Activated T-helper 17 cell treated with anti-CD3 and anti-CD28 coated beads, Interleukin-2, amount 50 U/mL, for 72 hours (primary cell): ENCODE measurements at places on chromosomes 13 and 19.
A peak's percentile ranks its signal among the peaks of the same experiment; 100 is the strongest.

GRCh38 chr13:90867336-90867683 is 480.2 kb upstream of the MIR17HG start:
- no peak for ATAC-seq

DNA sequence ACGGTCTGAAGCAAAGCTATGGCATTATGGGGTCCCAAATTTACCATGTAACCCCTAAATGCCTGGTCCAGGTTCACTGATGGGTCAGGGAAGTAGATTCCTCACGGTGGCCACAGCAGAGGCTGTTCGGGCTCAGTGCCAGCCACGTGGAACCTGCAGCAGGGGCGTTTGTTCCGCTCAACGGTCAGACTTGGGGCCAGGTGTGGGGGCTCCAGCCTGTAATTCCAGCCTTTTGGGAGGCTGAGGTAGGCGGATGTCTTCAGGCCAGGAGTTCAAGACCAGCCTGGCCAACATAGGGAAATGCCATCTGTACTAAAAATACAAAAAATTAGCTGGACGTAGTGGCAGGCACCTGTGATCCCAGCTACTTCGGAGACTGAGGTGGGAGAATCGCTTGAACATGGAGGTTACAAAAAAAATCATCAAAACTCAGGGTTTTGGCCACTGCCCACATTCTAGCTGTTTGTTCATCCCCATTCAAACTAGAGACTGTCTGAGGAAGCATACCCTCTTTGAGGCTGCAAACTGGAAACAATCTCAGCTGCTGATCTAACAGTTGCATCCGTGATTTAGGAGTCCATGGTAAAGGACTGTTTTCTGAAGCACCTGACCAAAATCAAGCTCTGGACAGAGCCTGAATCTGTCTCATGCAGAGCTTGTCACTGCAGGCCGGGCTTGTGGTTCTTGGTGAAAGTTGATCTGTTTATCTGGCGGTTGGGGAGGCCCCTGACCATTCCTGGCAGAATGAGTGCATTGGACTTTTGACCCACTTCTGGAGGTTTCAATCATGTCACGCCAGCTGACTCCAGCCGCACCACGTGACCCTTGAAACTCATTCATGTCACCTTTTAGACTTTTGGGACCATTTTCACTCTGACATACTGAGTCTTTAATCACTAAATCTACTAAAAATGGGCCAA is 30.2 kb upstream of the ZNF331 start:
- ATAC-seq: no peak

DNA sequence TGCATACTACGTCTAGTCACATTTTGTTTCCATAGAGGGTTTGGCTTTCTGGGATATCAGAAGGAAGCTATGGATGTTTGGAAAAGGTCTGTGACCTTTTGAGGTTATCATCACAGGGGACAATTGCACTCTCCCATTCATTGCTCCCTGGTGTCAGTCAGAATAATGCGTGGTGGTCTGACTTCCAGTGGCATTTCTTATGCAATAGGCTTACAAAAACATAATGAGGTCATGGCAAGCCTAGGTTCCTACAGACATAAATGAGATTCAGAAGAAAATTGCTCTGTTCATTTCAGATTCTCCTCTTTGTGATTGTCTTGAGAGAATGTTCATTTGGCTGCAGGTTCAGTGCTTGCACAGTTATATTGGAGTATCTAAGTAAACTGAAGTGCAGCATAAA is 54.6 kb downstream of the ARHGAP35 start:
- ATAC-seq: no peak

DNA sequence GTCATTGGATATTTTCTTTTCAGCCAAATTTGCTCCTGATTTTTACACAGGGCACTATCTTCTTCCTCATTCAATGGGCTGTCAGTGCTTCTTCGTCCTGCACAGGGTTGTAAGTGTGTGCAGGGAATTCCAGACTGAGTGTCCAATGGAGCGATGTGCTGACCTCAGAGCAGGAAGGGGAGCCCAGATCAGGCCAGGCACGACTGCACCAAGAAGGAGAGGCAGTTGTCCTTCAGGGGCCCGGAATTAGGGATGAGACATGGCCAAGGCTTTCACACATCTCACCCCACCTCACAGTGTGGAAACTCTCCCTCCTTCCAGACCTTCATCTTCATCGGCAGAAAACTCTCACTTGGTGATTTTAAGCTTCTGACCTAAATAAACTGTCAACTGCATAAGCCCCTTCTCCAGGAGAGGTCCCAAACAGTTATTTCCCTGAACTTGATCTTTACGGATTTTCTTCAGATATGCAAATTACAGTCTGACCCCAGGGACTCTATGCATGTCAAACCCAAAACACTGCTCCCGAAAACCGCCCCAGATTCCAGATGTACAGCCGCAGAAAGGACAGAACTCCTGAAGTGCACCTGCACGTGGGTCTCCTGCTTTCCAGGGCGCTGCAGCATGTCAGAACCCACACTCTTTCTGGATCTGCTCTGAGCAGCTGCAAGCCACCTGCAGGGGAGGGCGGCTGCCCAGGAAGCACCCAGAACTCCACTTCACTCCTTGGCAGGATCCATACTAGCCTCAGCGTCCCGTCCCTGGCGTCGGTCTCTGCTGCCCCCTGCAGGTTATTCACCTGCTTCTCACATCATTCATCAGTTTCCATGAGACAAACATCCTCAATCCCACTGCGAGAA is 625 bp upstream of the ZNF20 start:
- peak; percentile 64 for ATAC-seq

DNA sequence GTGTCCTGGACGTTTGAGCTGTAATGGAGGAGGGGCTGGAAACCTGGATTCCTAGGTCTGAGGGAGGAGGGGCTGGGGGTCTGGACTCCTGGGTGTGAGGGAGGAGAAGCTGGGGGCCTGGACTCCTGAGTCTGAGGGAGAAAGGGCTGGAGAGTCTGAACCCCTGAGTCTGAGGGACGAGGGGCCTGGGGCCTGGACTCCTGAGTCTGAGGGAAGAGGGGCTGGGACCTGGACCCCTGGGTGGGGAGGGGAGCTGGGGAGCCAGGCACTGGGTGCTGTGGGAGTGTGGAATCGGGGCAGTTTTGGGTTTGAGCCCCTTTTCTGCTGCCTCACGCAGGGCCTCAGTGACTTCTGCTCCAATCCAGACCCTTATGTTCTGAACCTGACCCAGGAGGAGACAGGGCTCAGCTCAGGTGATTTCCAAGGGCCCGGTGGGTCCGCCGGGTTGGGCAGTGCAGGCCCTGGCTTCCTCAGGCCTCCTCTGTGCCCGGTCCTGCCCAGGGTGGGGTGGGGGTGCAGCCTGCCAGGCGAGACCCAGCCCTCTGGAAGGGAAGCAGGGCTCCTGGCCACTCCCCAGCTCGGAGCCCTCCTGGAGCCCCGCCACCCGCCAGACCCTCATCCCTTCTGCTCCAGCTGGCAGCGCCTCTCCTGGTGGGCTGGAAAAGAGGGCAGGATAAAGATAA is 14.4 kb downstream of the TTYH1 start:
- ATAC-seq: no peak

DNA sequence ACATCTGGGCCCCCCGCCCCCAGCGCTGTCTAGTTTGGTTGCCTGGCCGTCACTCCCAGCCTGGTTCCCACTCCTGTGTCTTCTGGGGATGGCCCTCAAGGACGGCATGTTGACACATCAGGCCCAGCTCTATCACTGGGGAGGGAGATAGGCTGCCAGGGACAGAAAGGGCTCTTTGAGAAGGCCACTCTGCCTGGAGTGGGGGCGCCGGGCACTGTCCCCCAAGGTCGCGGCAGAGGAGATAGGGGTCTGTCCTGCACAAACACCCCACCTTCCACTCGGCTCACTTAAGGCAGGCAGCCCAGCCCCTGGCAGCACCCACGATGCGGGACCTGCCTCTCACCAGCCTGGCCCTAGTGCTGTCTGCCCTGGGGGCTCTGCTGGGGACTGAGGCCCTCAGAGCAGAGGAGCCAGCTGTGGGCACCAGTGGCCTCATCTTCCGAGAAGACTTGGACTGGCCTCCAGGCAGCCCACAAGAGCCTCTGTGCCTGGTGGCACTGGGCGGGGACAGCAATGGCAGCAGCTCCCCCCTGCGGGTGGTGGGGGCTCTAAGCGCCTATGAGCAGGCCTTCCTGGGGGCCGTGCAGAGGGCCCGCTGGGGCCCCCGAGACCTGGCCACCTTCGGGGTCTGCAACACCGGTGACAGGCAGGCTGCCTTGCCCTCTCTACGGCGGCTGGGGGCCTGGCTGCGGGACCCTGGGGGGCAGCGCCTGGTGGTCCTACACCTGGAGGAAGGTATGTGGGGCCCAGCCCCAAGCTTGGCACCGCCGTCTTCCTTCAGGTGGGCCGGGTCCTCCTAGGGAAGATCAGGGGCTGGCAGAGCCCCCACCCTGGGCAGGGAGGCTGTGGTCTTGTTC is at the start of gene AMH:
Gene AMH, plus strand, starts transcription at position 314 of the 857 bp plus-strand sequence. Its CDS starts 10 bp downstream, at position 324.
- peak; percentile 7 for ATAC-seq

DNA sequence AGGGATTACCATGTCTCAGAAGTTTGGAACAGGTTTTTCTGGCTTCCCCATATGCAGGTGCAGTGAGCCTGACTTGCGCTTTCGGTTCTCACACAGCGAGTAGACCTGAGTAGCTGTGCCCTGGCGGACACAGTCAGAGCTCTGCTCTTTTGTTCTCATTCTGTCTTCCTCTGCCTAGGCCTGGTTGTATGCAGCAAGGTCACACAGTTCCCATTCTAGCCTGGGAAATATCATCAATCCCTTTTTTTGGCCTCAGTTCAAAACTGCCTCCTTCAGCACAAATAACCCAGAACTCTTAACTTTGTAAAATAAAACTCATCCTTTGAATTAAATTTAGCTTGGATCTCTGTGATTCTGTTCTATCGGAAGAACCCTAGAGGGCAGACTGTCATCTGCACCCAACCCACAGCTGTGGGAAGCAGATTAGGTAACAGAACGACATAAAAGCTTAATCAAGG is 10.2 kb downstream of the OXGR1 start:
- ATAC-seq: peak; percentile 52

GRCh38 chr19:49553451-49554271 is 25.9 kb downstream of the RCN3 start:
- ATAC-seq: peak; percentile 89

DNA sequence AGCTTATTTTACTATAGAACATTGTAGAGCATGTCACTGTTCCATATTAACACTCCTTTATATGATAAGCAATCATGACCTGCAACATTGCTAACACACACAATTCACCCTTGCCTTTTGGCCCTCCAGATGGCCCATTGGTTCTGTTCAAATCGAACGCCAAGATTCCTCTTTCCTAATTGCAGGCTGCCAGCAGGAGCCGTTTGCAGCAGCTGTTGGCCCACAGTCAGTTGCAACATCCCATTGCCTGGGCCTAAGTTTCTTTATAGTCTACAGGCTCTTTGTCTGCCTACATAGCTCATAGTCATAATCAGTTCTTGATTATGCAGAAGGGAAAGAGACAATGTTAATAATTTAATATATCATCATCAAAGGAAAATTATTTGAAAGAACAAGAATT is 37.6 kb downstream of the KCTD12 start:
- ATAC-seq: no peak

- peak; percentile 43 for ATAC-seq
Observed at GRCh38 chr13:27424246-27425157, at the start of gene GTF3A. Gene GTF3A, plus strand, starts transcription at chr13:27424619.
